ENCODE measurements at places on chromosomes 3 and 15. TPM values are rescaled to one million over a fixed set of nuclear protein-coding genes. Genes with fewer than 3 reads are reported as not detected.

Gene CXCR6
- 0.19 TPM for polyA plus RNA-seq

Gene CNBP
- polyA plus RNA-seq = 458 TPM

Gene NSUN3
- 12.7 TPM for polyA plus RNA-seq

Gene CCRL2
- polyA plus RNA-seq = 1.1 TPM

Gene AADACL2
- not detected for polyA plus RNA-seq

Gene IMPG2
- polyA plus RNA-seq = 0.58 TPM

Gene CPA3
- 0.58 TPM for polyA plus RNA-seq

Gene TF
- polyA plus RNA-seq = 4.3 TPM

All from right renal cortex interstitium (tissue), 3 donors.